ENCODE measurements at places on chromosomes 3 and 15.

DNA sequence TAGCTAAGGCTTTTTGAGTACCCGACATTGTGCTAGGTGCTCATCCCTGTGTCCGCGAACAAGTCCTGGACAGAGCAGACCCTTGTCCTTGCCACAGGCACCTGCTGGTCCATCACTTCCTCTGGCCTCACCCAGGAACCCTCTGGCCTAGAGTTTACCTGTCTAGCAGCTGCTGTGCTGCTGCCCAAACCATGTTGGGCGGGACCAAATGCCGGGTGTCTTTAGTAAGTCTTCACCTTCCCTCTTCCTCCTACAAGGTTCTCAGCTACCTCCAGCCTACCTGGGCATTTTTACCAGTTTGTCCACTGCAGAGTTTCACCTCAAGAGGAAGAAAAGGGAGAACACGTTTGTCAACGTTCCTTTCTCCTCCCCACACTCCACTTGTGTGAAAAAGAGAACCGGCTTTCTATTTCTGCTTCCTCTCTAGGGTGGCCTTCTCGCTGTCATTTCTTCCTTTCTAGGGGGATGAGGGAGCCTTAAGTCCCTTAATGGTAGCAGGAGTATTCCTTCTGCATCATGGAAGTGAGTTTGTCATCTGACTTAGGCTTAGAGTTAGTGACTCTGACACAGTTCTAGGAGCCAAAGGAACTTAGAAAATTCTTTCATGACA is 80.4 kb upstream of the GCNT3 start:
- no peak for DNase-seq

DNA sequence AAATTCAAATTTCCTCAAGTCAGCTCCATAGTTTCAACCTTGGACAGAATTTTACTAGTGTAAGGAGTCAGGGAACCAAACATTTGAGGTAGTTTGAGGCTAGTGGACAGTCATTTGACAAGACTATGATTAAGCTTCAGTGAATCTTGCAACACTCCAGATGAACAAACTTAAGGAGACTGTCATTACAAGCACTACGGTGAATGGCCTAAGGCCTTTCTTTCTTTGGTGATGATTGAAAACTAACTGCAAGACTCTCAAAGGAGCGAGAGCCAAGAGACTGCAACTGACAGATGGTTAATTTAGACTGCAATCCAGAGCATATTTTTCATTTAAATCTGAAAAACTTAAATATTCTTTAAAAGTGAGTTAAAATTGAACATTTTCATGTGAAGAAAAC is 272.3 kb upstream of the NECTIN3 start:
- no peak for DNase-seq

- no peak for DNase-seq
These were observed 15.6 kb downstream of the FBXW12 start for GRCh38 chr3:48387634-48388033.

GRCh38 chr15:42604894-42605744 is 29.7 kb downstream of the STARD9 start:
- no peak for DNase-seq

DNA sequence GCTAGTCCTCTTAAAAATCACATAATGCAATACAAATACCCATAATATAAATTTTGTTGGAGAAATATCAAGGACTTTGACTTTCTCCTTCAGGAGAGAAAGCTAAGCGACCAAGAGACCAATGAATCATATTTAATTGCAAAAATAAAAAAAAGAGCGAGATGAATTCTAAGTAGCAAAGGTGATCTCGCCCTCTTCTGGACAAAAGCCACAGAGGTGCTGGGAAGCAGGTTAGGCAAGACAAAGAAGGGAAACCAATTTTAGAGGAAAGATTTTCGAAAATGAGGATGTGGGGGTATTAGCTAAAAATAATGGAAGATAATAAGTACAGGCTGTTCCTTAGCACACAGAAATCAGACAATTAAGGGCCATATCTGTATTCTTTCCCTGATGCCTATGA is 111.4 kb upstream of the PLAAT1 start:
- DNase-seq, result no peak

DNA sequence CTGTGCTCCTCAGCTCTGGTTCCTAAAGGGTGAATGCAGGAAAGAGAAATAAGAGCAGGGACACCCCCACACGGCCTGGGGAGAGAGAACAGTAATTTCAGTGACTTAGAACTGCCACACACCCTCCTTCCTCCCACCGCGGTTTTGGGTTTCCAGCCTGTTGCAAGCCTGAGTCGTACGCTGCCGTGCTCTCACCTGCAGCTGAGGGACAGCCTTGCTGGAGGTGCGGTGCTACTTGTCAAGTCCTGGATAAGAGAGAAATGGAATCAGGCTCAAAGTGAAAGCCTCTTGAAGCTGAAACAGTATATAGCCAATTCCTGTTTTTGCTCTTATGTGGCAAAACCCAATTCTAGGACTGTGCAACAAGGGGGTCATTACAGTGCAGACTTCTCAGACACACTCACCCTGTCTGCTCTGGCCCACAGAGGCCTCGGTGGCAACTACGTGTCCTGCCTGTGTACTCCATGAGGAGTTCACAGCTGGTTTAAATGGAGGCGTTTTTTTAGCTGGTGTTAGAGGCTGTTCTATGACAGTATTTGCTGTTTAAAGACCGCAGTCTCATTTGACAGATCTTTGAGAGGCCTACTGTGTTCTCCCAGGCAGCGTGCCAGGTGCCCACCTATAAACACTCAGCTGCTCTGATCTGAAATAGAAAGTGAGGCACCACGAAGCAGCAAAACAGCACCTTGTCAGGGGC is 42.9 kb downstream of the TBC1D2B start:
- DNase-seq, result no peak

GRCh38 chr3:40681658-40682055 is 156.9 kb downstream of the ZNF621 start:
- DNase-seq, result no peak

DNA sequence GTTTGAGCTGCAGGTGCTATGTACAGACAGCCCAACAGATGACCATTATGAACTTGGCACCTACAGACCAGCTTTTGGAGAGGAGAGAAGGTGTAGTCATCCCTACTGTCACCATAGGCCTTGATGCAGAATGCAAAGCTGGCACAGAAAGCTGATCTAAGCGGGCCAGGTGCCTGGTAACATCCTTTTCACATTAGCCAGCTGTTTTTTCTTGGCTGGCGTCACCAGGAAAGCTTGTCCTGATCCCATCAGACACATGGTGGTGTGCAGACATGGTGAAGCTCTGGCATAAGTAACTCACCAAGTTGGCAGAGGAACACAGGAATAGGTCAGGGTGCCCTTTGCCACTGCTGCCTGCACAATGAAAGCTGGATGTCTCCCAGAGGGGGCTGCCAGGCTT is 97.2 kb upstream of the MB21D2 start:
- no peak for DNase-seq

DNA sequence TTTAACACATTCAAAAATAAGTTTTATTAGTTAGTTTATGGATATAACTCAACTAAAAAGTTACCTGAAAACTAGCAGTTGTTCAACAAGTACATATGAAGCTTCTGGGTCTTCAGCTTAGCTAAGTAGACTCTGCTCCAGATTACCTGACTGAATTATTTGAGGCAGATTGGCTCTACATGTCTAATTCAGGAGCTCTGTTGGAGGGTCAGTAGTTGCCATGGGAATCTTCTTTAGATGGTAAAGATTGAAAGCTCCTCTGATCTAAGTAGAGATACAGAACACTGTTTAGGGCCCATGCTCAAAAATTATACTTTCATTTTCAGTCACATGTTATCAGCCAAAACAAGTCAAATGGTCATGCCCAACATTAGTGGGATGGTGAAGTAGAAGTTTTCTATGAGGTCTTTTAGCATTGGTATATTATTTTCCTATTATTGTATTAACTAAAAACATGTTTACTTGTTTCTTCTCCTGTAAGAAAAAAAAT is 1476.9 kb downstream of the OTOL1 start:
- no peak for DNase-seq

- no peak for DNase-seq
These were observed 195.0 kb downstream of the ZIC1 start for GRCh38 chr3:147604136-147604535.

All from hematopoietic multipotent progenitor cell treated with erythropoietin and hydrocortisone succinate and interleukin-3 and kit ligand, for 17 days (in vitro differentiated cells).